ENCODE measurements at places on chromosomes 5 and 9. TPM values are rescaled to one million over a fixed set of nuclear protein-coding genes. Genes with fewer than 3 reads are reported as not detected.

The ZNF366 gene
- not detected for total RNA-seq

The FGF1 gene
- not detected for total RNA-seq

The SLC34A1 gene
- total RNA-seq, result 0.43 TPM

The IFNA13 gene
- not detected for total RNA-seq

The PTPRD gene
- total RNA-seq, result not detected

GRCh38 chr5:170183816-170184687 is 48.7 kb upstream of the C5orf58 start:
- DNase-seq, result peak; percentile 66

DNA sequence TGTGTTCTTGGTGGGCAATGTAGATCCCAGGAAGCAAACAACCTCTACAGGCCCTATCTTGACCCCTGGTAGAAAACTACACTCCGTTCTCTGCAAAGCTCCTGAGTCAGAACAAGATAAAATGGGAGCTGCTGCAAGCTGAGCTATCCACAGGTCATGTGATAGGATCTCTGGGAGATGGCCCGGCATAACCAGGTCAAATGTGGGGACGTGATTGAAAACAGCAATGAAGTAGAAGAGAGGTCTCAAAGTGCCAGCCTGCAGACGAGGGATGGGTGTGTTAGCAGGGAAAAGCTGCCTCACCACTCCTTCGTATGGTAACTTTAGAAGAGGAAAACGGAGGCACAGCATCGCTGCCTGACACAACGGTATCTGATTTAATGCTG is 25.0 kb downstream of the NRG2 start:
- no peak for DNase-seq

DNA sequence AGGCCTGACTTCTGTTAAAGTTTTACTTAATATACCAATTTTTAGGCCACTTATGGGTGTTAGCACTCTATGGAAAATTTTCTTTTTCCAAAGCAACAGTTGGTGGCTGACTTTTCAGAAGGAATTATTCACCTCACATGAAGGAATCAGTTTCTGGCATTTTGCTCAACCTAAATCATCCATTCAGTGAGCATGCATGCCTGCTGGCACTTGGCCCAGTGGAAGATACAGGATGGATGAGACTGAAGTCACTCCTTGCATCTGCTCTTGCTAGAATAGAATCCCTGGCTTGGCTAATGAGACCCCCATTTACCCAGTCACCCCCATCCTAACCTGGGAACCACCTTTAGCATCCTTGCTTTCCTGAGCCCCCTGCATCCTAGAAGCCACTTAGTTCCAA is 131.7 kb downstream of the WDR41 start:
- no peak for DNase-seq

GRCh38 chr5:129658801-129659200 is 89.1 kb upstream of the MINAR2 start:
- no peak for DNase-seq

GRCh38 chr5:133455676-133456075 is 156.7 kb downstream of the FSTL4 start:
- no peak for DNase-seq

- DNase-seq, result no peak
Measured at GRCh38 chr9:134374301-134375010, 48.2 kb downstream of the RXRA start.

- no peak for DNase-seq
Measured at GRCh38 chr5:68803881-68804319, 289.9 kb upstream of the SLC30A5 start.
